PC-3 (cell line): ENCODE measurements at places on chromosomes 3 and 15. TPM values are rescaled to one million over a fixed set of nuclear protein-coding genes. Genes with fewer than 3 reads are reported as not detected.

DNA sequence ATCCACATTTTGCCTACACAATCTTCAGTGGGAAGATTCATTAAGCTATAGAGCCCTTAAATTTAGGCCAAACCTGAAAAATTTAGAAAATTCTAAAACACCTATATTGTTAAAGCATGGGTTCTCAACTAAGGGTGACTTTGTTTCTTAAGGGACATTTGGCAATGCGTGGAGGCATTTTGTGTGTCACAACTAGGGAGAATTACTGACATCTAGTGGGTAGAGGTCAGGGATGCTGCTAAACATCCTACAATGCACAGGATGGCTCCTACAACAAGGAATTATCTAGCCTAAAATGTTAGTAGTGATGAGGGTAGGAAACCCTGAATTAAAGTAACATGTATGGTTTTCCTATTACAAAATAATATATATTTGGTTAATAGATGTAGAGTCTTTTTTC is 55.8 kb downstream of the TBC1D5 start:
- H3K36me3 ChIP-seq: no peaks in the 10 kb centered on the region
- DNase-seq: peak; percentile 46
- H3K4me1 ChIP-seq: no peaks in the 10 kb centered on the region
- H3K27ac ChIP-seq: no peak overlapping the region

- DNase-seq: no peak
- H3K27me3 ChIP-seq: no peaks in the 10 kb centered on the region
- no peak overlapping the region for H3K4me3 ChIP-seq
- H3K4me1 ChIP-seq: no peaks in the 10 kb centered on the region
- no peaks in the 10 kb centered on the region for H3K36me3 ChIP-seq
- H3K27ac ChIP-seq: no peak overlapping the region
These were observed 644.2 kb downstream of the MCTP2 start for GRCh38 chr15:94875550-94875949.

The GATM gene
- 0.86 and 0.87 TPM in 2 replicates for total RNA-seq

The ACSBG1 gene
- 0.36 and 0.40 TPM in 2 replicates for total RNA-seq

- DNase-seq: no peak
- H3K27me3 ChIP-seq: no peaks in the 10 kb centered on the region
These were observed 207.1 kb downstream of the ROBO1 start for GRCh38 chr3:79560698-79561097.

GRCh38 chr15:85329561-85330422 is 50.6 kb upstream of the AKAP13 start:
- peaks cover 22% of the 10 kb centered on the region for H3K4me1 ChIP-seq
- no peaks in the 10 kb centered on the region for H3K27me3 ChIP-seq

- no peak overlapping the region for H3K4me3 ChIP-seq
- no peak for DNase-seq
- no peaks in the 10 kb centered on the region for H3K36me3 ChIP-seq
- H3K27ac ChIP-seq: no peak overlapping the region
- H3K4me1 ChIP-seq: no peaks in the 10 kb centered on the region; the same call in 1 of the 2 replicates
These were observed 35.5 kb downstream of the C3orf80 start for GRCh38 chr3:160260587-160261270.

- no peaks in the 10 kb centered on the region for H3K36me3 ChIP-seq
- H3K27me3 ChIP-seq: no peaks in the 10 kb centered on the region
- H3K4me1 ChIP-seq: no peaks in the 10 kb centered on the region
- H3K4me3 ChIP-seq: no peak overlapping the region
These were observed 30.3 kb downstream of the ARL14 start for GRCh38 chr3:160707187-160707794.

- no peak overlapping the region for H3K4me3 ChIP-seq
- H3K4me1 ChIP-seq: no peaks in the 10 kb centered on the region
- H3K36me3 ChIP-seq: no peaks in the 10 kb centered on the region
- DNase-seq: no peak
- H3K27ac ChIP-seq: no peak overlapping the region
- H3K27me3 ChIP-seq: no peaks in the 10 kb centered on the region
These were observed 7.8 kb upstream of the LIPC start for GRCh38 chr15:58423831-58424608.

The STARD9 gene
- total RNA-seq: 4.9 and 5.0 TPM in 2 replicates

DNA sequence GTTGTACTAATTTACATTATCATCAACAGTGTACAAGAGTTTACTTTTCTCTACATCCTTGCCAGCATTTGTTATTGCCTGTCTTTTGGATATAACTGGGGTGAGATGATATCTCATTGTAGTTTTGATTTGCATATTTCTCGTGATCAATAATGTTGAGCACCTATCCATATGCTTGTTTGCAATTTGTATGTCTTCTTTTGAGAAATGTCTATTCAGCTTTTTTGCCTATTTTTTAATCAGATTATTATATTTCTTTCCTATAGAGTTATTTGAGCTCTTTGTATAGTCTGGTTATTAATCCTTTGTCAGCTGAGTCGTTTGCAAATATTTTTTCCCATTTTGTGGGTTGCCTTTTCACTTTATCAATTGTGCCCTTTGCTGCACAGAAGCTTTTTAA is 540.8 kb upstream of the SGO1 start:
- no peaks in the 10 kb centered on the region for H3K36me3 ChIP-seq
- no peak overlapping the region for H3K27ac ChIP-seq
- DNase-seq: no peak
- no peak overlapping the region for H3K4me3 ChIP-seq
- H3K27me3 ChIP-seq: no peaks in the 10 kb centered on the region

The CCR1 gene
- total RNA-seq: 0.15 TPM in 1 of 2 replicates, not detected in the other

DNA sequence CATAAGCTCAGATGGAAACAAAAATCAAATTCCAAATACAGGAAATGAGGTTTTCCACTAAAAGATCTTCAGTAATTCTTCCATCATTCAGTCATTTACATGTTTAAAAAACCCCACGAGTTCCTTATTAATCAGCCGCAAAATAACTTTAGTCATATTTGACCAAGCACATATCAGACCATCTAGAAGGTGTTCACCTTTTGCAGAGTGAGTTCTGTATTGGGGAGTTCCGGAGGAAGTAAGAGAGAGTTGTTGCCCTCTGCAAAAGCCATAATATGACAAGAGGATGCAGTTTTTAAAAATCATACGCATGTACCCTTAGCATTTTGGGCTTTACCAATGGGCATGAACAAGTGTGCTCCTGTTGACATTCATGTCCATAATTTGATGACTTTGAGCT is 61.6 kb downstream of the CCR1 start:
- H3K36me3 ChIP-seq: no peaks in the 10 kb centered on the region
- no peaks in the 10 kb centered on the region for H3K4me1 ChIP-seq
- no peaks in the 10 kb centered on the region for H3K27me3 ChIP-seq
- no peak for DNase-seq
- H3K27ac ChIP-seq: no peak overlapping the region
- H3K4me3 ChIP-seq: no peak overlapping the region

DNA sequence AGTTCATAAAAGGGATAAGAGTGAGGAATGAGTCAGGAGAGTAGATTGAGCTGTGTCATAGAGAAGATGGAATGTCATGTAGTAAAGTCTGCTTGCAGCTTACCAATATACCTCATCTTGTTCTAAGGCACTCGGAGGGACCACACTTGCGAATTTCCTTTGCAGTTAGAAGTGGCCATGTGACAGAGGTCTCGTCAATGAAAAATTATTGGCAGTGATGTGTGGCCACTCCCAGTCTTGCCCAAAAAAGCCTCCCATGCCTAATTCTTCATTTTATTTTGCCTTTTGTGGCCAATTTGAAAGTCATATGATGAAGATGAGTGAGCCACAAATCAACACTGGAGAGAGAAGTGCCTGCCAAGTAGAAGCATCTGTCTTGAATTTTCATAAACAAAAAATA is 465.6 kb upstream of the ZNF385D start:
- H3K36me3 ChIP-seq: no peaks in the 10 kb centered on the region
- H3K4me1 ChIP-seq: 0 out of 2 replicates have a peak, but pooled peaks cover 11% of the 10 kb centered on the region
- H3K4me3 ChIP-seq: no peak overlapping the region
- no peaks in the 10 kb centered on the region for H3K27me3 ChIP-seq

DNA sequence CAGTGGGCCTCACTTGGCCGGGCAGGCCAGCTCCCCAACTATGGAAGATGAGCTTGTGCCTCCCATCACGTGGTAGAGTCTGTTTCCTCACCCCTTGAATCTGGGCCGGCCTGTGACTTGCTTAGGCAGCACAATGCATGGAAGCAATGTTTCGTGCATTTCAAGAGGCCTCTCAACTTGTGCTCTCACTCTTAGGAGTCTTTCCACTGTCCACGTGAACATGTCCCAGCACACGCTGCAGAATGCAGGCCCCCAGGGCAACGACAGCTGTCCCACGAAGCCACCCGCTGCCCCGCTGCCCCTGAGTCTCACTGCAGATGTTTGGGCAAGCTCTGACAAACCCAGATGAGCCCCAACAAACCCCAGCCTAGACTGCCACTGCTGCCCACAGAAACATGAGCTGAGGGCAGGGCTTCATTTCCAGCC is 27.2 kb upstream of the SLC41A3 start:
- H3K27me3 ChIP-seq: no peaks in the 10 kb centered on the region
- H3K27ac ChIP-seq: no peak overlapping the region
- no peaks in the 10 kb centered on the region for H3K4me1 ChIP-seq
- H3K36me3 ChIP-seq: no peaks in the 10 kb centered on the region
- DNase-seq: no peak
- no peak overlapping the region for H3K4me3 ChIP-seq

GRCh38 chr3:87436781-87437543 is 160.6 kb upstream of the POU1F1 start:
- no peaks in the 10 kb centered on the region for H3K36me3 ChIP-seq
- no peaks in the 10 kb centered on the region for H3K27me3 ChIP-seq
- DNase-seq: peak; percentile 34
- H3K4me3 ChIP-seq: no peak overlapping the region
- H3K27ac ChIP-seq: no peak overlapping the region
- peaks cover 15% of the 10 kb centered on the region for H3K4me1 ChIP-seq

The IGSF11 gene
- 0.66 TPM in 1 of 2 replicates, not detected in the other for total RNA-seq

The GOLGA6D gene
- total RNA-seq: not detected in 2 replicates

- peak; percentile 66 for DNase-seq
- no peaks in the 10 kb centered on the region for H3K27me3 ChIP-seq
- H3K4me3 ChIP-seq: no peak overlapping the region
These were observed 75.9 kb upstream of the FGF12 start for GRCh38 chr3:192802957-192803899.

DNA sequence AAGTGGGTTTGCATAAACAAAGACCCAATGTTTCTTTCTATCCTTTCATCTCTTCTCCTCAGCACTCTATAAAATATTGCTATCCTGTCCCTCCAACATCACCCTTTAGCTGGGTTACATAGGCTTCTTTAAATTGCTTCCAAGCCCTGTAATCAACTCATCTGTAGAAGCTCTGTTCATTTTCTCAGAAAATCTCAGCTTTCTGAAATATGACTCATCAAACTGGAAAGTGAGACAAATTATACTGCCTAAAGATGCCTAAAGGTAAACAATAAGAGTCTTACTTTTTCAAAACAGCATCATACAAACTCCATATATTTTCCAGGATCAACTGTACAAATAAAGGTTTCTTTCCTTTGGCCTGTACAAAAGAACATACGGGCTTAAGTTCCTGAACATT is 33.8 kb downstream of the EFL1 start:
- DNase-seq: no peak
- H3K4me3 ChIP-seq: no peak overlapping the region
- H3K27me3 ChIP-seq: no peaks in the 10 kb centered on the region
- 0 out of 2 replicates have a peak, but pooled peaks cover 3% of the 10 kb centered on the region for H3K36me3 ChIP-seq

- H3K4me3 ChIP-seq: no peak overlapping the region
- no peaks in the 10 kb centered on the region for H3K36me3 ChIP-seq
- DNase-seq: peak; percentile 18
These were observed 45.6 kb upstream of the NMD3 start for GRCh38 chr3:161175506-161175905.

The PATL2 gene
- total RNA-seq: 0.15 TPM in 1 of 2 replicates, not detected in the other

DNA sequence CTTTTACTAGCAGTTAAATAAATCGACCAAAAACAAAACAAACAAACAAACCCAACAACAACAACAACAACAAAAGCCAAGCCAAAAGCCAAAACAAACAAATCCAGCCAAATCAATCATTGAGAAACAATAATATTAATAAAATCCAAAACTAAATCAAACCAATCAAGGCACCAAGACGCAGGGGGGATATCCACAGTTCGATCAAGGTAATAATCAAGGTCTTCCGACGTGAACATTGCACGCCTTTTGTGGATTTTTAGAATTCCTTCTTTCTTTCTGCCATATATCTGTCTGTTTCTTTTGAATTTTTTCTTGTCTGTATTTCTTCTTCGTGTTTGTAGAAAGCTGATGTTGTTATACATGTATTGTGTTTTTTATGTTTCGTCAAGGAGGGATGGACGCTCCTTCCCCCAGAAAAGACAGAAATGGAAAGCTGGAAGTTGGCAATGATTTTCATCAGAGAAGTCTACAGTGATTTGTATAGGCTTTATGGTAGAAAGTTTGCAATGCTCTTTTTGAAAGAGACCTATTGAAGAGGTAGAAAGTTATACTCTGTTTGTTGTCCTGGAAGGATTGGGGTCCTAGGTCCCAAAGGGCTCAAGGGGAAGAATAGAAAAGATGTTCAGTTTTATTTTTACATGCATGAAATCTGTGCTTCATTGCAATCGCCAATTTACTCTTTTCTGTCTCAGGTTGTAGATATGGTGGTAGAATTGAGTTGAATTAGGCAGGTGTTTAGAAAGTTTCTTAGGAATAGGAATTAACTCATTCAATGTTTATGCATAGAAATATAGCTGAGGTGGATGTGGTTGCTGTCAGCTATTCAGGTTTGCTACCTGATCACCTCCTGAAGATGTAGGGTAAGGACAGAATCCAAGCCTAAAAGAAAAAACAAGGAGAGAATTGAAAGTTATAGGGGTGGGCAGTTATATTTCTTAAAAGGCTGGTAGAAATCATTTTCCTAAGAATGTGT is 1.2 kb downstream of the ARPP21 start:
- H3K4me3 ChIP-seq: peak overlapping the region; percentile 65
- H3K27ac ChIP-seq: no peak overlapping the region
- H3K4me1 ChIP-seq: peaks cover 5% of the 10 kb centered on the region; the same call in 1 of the 2 replicates
- no peaks in the 10 kb centered on the region for H3K36me3 ChIP-seq
- H3K27me3 ChIP-seq: peaks cover 30% of the 10 kb centered on the region

The C3orf49 gene
- total RNA-seq: not detected in 2 replicates

The SLC28A1 gene
- total RNA-seq: 0.58 and 1.1 TPM in 2 replicates

DNA sequence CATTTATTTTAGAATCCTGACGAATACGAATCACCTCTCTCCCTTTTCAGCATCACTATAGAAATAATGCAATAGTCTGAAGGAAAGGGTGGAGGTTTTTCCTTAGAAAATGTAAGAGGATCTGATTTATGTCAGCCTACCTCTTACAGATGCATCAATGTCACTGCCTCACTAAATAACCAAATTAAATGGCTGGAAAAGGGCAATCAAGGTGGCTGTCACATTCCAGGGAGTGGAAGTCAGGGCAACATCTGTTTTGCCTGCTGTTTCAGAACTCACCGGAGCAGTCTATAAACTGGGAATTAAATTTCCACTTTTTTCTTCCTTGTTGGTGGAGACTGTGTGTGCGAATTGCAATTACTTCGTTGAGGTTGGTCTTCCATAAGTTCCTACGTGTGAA is 299.3 kb upstream of the PDZRN3 start:
- no peaks in the 10 kb centered on the region for H3K27me3 ChIP-seq
- no peaks in the 10 kb centered on the region for H3K36me3 ChIP-seq
- no peak overlapping the region for H3K4me3 ChIP-seq
- H3K27ac ChIP-seq: no peak overlapping the region
- no peaks in the 10 kb centered on the region for H3K4me1 ChIP-seq
- DNase-seq: no peak

GRCh38 chr3:87044846-87045245 is 53.9 kb upstream of the VGLL3 start:
- no peaks in the 10 kb centered on the region for H3K36me3 ChIP-seq
- H3K27ac ChIP-seq: no peak overlapping the region
- H3K4me1 ChIP-seq: peaks cover 19% of the 10 kb centered on the region
- no peak for DNase-seq
- no peak overlapping the region for H3K4me3 ChIP-seq

GRCh38 chr15:52789601-52790168 is 451 bp downstream of the ONECUT1 start:
- no peak overlapping the region for H3K27ac ChIP-seq
- DNase-seq: no peak
- peak overlapping the region; percentile 62 for H3K4me3 ChIP-seq
- no peaks in the 10 kb centered on the region for H3K4me1 ChIP-seq
